Stimulated activated CD8-positive, alpha-beta memory T cell treated with anti-CD3 and anti-CD28 coated beads, Interleukin-7, amount 100 ng/mL, for 24 hours (primary cell): ENCODE measurements at places on chromosomes 6 and 20.

GRCh38 chr6:26250698-26251044 is 114.3 kb upstream of the BTN3A2 start:
- no peak for DNase-seq

DNA sequence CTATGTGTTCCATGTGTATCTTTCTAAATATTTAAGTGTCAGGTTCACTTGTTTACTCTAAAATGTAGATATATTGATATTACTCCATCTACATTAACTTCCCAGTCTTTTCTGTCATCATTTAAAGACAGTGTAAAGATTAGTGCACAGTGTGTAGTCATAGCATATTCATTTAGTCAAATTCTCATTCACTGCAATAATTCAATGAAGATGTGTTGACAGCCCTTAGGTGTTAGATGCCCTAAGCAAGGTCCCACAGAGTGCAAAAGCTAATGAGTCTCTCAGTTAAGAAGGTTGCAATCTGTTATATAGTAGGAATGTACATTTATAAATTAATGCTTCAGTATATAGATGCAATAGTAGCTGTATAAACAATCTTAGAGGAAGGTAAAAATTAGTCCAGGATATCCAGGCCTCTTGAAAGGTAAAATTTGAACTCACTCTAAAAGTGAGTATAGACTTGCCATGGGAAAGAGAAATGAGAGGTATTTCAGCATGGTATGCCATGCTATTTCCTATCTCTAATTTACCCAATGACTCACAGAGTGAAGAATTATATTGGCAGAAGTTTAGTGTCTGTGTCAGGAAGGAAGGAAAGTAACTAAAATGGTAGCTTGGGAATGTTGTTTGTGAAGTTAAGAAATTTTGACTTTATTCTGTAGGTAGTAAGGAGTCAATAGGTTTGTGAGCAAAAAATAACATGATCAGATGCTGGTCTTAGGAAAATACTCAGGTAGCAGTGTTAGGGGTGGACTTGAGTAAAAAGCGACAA is 969.9 kb upstream of the CITED2 start:
- no peak for DNase-seq

DNA sequence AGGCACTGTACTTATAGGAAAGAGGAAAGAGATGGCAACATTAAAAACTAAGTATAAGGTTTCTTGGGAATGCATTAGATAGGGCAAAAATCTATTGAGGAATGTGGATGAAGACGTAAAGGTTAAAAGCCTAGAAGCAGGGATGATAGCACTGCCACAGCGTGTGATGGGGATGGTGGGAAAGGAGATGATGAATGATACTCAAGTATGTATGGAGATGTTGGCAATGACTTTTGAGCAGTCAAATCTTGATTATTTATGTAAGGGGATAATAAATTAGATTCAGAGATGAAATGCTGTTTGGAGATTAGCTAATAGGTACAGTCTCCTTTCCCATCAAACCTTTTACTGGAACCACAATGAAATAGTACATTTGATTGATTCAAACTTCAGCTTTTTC is 432.8 kb downstream of the GRIK2 start:
- DNase-seq = no peak

- no peak for DNase-seq
These were observed 41.2 kb upstream of the JAG1 start for GRCh38 chr20:10715035-10715434.

GRCh38 chr6:13383328-13384163 is 55.2 kb upstream of the TBC1D7 start:
- DNase-seq = no peak

DNA sequence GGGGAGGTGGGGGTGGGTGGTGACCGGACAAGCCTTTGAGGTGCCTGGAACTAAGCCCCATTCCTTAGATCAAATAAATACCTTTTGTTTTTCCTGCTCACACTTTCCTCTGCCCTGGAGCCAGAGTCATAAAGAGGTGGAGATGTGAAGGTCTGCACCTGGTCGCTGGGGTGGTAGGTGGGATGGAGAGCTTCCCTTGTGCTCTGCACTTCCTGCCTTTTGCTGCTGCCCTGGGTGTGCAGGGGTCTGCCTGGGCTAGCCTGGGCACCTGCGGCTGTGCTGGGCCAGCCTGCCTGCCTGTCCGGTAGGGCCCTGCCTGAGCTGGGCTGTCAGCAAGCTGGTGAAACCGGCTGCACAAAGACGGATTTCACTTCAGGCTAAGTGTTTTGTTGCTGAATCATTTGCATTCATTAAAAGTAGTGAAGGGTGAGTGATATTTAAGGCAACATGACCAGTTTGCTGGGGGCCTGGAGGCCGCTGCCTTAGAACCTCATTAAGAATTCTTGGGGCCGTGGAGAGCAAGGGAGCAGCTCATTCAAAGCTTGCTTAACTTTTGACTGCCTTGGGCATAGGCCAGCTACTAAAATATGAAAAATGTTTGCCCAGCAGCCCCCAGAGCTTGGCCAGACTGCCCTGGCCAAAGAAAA is 20.5 kb downstream of the PTK7 start:
- no peak for DNase-seq

DNA sequence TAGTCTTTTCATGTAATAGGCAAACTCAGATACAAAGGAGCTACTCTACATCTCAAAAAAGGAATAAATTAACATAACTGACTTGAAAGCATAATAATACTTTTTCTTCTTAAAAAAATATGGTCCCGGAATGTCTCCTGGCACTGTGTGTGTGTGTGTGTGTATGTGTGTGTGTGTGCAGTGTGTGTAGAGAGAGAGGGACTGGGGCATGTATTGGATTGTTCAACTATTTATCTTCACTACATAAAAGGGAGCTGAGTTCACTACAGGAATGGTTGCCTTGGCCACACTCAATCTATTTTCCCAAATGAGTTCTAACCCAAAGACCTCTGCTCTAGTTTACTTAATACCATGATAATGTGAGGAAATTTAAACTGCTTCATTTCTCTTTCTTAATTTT is 51.1 kb downstream of the B3GAT2 start:
- no peak for DNase-seq

GRCh38 chr20:63775096-63775978 is 35.8 kb downstream of the SLC2A4RG start:
- DNase-seq = no peak

GRCh38 chr20:48129345-48129942 is 344.2 kb upstream of the SULF2 start:
- DNase-seq = no peak

DNA sequence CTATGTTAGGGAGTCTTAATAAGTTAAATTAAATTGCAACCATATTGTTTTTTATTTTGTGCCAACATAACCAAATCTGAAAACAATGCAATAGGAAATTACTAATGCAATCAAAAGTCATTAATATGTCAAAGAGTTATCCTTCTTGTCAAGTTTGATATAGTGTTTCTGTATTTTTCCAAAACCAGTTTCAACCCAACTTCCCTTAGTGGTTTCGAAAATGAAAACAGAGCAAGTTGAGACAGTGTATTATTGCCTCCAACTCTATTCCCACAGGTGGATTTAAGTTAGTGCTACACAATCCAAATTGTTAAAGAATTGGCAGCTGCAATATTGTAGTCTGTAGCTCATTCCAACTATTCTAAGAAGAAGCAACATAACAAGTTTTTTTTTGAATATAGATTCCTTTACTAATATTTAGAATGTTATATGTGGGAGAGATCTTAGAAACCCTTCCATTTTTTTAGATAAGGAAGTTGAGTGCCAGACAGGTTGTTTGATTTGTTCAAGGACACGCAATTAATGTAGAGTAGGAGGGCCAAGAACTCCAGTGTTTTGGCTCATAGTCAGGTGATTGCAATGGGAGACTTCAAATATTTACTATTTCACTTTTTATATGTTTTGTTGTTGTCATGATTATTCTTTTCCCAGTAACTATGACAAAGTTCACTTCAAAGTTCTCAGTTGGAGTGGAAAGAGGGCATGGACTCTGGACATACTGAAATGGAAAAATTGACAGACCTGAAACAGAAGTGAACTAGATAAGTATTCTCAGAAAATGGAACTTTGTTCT is 282.4 kb upstream of the HSF2 start:
- no peak for DNase-seq

DNA sequence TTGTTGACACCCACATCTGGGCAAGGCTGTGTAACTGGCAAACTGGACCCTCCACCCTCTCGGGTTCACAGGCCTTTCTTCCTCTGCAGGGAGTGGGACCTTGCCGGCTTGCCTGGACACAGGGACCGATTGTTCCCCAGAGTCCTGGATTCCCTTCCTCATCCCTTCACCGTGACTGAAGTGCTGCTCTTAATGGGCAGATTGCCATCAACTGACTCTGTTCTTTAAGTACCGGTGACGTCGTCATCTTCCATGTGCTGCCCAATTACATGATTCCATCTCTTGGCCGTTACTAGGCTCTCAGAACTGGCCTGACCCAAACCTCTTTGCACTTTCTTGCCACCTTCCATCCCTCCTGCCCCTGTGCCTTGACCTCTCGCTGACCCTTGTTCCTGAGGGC is 85.4 kb downstream of the EYA4 start:
- no peak for DNase-seq

DNA sequence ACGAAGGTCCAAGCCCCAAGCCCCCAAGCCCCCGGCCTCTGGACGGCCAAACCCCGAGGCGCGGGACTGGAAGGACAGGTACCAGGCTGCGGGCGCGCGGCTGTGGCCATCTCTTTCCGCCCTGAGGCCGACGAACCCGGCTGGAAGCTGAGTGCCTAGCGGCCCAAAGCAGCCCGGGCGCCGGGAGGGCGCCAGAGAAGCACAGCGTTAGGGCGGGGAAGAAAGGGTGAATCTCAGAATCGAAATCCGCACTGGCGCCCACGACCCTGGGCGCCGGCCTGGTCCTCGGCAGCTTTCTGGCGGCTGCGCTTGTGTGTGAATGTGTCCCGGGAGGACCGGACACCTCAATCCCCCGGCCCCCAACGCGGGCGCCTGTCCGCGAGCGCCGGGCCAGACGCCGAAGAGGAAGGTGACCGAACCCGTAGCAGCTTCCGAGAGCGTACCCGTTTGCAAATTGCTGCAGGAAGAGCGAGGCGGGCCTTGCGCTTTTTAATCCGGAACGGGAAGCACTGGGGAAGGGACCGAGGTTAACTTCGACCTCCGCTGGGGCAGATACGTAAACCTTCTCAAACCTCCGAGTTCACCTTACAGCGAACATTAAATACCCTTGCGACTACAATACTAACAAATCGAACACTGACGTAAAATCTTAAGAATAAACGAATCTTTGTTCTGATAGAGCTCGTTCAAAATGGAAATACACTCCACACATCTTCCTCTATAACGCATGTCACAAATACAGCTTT is 2.9 kb downstream of the NRN1 start:
- DNase-seq = no peak

- DNase-seq = peak; percentile 78
These were observed 60.0 kb downstream of the TRIM27 start for GRCh38 chr6:28863604-28864325.

- no peak for DNase-seq
These were observed 151.1 kb upstream of the ESR1 start for GRCh38 chr6:151656392-151656791.

DNA sequence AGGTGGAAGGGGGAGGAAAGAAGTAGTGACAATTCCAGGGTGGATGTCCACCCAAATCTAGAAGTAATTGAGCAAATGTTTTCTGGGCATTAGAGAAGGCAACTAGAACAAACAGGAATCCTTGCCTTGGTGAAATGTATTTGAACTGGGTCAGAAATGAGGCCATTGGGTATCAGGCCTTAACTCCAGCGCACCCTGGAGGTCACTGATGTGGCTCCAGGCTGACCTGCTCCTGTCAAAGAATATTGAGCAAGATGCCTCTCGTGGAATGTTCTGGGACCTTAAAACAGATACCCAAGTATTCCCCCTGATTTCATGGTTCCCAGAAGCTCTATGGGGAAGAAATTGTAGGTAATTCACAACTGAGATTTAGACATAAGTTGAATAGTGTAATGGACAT is 6.9 kb downstream of the HLA-DPB1 start:
- no peak for DNase-seq

GRCh38 chr20:10307359-10307735 is 88.7 kb downstream of the SNAP25 start:
- no peak for DNase-seq

DNA sequence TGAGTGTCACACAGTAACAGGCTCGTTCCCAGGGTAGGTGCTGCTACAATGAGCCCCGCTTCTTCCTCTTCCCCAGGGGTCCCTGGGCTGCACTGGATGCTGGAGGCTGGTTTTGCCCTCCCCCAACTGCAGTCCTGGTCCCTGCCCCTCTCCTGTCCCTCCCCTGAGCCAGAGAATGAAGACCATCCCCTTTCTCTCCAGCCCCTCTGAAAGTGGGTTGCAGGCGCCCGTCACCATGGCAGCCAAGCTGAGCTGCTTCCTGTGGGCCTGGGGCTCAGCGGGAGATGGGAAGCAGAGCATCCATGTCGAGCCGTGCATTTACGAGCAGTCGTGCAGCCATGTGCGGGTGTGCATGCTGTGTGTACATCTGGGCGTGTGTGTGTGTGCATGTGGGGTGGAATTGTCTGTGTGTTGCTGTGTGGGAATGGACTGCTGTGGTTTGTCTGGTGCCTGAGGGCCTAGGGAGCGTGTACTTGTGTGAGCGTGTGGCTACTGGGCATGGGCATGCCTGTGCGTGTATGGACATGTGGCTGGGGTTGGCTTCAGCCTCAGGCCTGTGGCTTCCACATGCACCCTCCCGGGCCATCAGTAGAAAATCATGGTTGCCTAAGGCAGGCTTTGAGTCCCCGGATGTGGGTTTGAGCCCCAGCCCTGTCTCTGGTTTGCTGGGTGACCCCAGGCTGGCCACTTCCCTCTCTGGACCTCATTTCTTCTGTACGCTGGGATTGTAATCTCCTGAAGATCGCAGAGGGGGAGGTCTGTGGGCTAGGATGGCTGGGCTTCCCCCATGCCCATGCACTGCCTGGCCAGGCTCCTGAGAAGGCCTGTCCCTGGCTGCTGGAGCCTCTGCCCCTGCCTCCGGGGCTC is 48.8 kb downstream of the SRC start:
- no peak for DNase-seq

DNA sequence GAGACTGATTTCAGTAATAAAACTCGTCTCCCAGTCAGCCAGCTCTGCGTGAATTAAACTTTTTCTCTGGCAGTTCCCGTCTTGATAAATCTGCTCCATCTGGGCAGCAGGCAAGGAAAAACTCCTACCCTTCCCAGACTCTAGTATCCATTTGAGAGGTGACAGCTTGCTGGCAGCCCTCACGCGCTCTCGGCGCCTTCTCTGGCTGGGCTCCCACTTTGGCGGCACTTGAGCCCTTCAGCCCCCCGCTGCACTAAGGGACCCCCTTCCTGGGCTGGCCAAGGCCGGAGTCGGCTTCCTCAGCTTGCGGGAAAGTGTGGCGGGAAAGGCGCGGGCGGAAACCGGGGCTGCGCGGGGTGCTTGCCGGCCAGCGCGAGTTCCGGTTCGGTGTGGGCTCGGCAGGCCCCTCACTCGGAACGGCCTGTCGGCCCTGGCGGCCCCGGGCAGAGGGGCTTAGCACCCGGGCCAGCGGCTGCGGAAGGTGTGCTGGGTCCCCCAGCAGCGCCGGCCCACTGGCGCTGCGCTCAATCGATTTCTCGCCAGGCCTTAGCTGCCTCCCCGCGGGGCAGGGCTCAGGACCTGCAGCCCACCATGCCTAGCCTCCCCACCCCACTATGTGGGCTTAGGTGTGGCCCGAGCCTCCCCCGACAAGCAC is 21.8 kb upstream of the GMPR start:
- no peak for DNase-seq

- no peak for DNase-seq
These were observed 74.1 kb upstream of the MAP3K7 start for GRCh38 chr6:90660931-90661330.

- no peak for DNase-seq
These were observed 85.6 kb upstream of the SSTR4 start for GRCh38 chr20:22949331-22950109.

GRCh38 chr6:137699031-137699683 is 167.9 kb upstream of the TNFAIP3 start:
- no peak for DNase-seq

- DNase-seq = no peak
These were observed 735.4 kb downstream of the CBLN4 start for GRCh38 chr20:55269913-55270312.

GRCh38 chr6:72621291-72622093 is at the start of gene KCNQ5:
KCNQ5 (plus strand) TSS chr6:72622064.
- DNase-seq = no peak
